ENCODE measurements at places on chromosomes 7 and 10.

DNA sequence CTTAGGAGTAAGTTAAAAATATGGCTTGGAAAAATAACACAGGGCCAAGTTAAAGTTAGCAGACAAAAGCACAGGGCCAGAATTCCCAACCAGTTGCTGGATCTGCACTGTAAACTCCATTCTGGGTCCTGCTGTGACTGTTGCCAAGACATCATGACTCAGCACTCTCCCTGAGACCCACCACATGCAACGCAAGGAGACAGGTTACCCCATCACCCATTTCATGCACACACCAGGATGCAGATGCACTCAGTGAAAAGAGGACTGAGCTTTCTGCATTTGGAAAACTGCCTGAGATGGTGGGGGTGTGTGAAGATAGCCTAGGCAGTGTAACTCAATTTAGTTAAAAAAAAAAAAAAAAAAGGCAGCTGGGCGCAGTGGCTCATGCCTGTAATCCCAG is 97.6 kb upstream of the ZNF438 start:
- DNase-seq, result no peak

- no peak for DNase-seq
These were observed 430.4 kb downstream of the NEBL start for GRCh38 chr10:20466731-20467130.

- no peak for DNase-seq
These were observed 490.8 kb upstream of the CELF2 start for GRCh38 chr10:10526846-10527245.

DNA sequence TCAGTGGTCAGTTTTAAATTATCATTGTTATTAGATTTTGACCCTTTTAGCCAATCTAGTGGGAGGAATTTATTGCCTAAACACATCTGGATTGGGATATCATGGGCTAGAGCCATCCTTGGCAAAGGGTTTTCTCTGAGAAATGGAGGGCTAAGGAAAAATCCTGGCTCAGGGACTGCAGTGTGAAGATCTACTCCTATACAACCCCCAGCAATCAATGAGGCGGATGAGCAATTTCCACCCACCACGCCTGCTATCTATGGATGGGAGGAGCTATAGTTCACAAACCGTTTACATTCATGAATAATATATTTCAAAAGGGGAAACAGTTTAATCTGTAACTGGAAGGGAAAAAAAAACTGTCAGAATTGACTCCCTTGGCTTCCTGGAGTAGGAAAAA is 2.7 kb downstream of the CAV1 start:
- DNase-seq, result no peak

- no peak for DNase-seq
These were observed 191.9 kb downstream of the ELFN1 start for GRCh38 chr7:1861799-1862458.

DNA sequence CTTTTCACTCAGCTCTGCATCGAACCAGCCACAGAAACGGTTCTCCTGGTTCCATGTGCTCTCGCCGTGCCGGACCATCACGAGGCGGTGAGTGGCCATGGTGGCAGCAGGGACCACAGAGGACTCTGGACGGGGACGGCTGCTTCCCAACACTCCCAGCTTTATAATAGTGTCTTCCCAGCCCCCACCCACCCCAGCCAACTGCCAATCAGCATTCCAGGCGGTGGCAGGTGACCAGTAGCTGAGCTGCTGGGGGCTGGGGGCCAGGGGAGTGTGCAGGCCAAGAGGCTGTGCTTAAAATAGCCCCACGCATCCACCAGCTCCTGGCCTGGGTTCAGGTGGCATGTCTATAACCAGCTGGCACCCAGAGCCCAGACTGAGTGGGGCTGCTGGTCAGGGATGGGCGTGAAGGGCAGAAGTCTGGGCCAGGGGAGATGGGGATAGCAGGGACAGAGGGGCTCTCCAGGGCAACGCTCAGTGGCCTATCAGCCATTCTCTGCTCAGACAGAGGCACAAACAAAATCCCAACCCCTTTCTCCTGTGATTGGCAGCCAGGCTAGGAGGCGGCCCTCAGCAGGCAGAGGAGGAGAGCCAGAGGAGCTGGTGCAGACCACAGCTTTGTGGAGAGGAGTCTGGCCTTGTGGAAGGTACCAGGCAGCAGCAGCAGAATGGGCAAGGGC is at the start of gene PGAM2:
TSS of gene PGAM2 (minus strand) at position 137 of the 680 bp plus-strand sequence. CDS start at position 99, 38 bp downstream.
- no peak for DNase-seq

- DNase-seq, result no peak
These were observed 84.6 kb downstream of the ZMYND11 start for GRCh38 chr10:219731-220472.

- no peak for DNase-seq
These were observed 3.2 kb downstream of the IMPDH1 start for GRCh38 chr7:128406314-128407232.

GRCh38 chr7:786472-787255 is 45.6 kb upstream of the SUN1 start:
- DNase-seq, result peak; percentile 37

DNA sequence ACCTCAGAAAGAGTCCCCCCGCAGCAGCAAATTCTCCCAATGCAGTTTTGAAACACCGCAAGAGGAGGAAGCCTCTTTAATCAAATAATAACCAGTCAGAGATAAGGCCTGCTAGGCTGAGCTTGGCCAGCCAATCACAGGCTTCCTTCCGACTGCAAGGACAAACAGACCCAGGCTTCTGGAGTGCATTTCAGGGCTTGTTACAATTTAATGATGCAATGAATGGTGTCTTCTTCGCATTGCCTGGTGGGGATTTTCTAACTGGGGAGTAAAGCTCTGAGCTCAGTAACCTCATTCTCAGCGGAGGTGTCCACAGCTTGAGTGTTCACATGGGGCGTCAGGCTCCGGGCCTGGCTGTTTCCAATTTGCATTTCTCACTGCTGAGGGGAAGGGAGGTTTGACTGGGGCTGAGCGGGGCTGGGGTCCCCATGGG is 31.8 kb upstream of the GPAM start:
- no peak for DNase-seq

- no peak for DNase-seq
These were observed 178.0 kb upstream of the IGFBP3 start for GRCh38 chr7:46099076-46099475.

DNA sequence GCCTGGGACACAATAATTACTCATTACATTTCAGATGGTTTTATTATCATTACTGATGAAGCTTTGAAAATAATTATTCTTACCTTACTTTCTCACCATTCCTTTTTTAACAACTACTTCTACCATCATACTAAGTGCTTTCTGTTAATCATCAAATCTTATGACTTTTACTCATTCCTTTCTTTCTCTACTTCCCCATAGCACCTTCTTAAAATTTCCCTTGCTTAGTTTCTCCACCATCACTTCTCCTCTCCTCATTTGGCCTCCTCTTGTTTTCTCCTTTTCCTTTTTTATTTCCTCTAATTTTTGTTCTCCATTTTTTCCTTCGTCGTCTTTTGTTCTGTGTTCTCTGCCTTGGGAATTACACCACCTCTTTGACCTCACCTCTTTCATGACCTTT is 303.2 kb upstream of the KAT6B start:
- DNase-seq, result no peak

GRCh38 chr7:55413442-55413841 is 48.3 kb downstream of the LANCL2 start:
- DNase-seq, result no peak

- no peak for DNase-seq
These were observed 67.9 kb downstream of the ADD3 start for GRCh38 chr10:110075686-110076085.

DNA sequence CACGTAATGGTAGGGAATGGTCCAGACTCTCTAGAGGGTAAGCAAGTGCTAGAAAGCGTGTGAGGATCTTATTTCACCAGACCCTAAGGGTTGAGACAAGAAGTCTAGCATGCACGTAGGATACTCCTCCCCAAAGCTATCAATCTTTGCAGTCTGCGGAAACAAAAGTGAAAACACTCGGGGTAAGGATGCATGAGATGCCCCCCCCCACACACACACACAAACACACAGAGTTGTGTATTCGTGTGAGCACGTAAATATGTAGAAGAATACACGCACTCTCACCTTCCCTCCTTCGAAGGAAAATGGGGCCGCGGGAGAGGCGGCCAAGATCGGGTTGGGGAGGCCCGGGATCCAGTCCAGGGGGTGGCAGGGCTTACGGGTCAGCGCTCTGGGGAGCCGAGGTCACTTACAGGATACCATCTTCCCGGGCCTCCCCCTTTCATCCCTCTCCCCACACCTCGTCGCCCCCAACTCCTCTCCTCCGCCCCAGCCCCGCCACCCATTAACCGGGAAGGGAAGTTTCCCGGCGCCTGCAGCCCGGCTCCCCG is 455 bp downstream of the CUL2 start:
- no peak for DNase-seq

- DNase-seq, result peak; percentile 23
These were observed 93.2 kb upstream of the KIF5B start for GRCh38 chr10:32149252-32149955.

GRCh38 chr7:27678617-27679260 is 16.1 kb upstream of the HIBADH start:
- DNase-seq, result no peak

DNA sequence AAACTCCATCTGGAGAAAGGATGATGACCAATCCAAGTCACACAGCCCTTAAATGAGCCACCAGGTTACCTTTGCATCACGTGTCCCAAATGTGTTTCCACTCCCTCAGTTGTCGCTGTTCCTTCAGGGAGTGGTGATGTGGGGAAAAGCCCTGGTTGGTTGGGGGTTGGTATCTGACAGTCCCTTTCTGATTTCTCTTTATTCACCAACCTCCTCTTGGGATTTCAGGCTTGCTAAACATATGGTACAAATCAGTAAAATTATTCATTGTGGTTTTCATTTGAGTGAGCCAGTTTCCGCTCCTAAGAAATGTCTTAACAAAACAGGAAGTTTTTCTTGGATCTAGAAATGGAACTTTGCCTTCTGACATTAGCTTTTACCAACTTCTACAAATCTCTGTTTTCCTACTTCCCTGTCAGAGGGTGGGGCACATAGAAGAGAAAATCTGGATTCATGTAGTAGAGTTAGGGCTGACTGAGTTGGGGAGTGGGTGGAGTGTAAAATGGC is 40.0 kb upstream of the KMT2E start:
- DNase-seq, result no peak

- no peak for DNase-seq
These were observed 11.2 kb upstream of the ARPC1A start for GRCh38 chr7:99314504-99314903.

- DNase-seq, result no peak
These were observed 12.4 kb downstream of the CALY start for GRCh38 chr10:133324198-133324792.

- no peak for DNase-seq
These were observed 66.6 kb downstream of the CUBN start for GRCh38 chr10:17062955-17063484.

- no peak for DNase-seq
These were observed 34.2 kb downstream of the PUS7 start for GRCh38 chr7:105487579-105488571.

- no peak for DNase-seq
These were observed 43.4 kb upstream of the GJD4 start for GRCh38 chr10:35561715-35562114.

DNA sequence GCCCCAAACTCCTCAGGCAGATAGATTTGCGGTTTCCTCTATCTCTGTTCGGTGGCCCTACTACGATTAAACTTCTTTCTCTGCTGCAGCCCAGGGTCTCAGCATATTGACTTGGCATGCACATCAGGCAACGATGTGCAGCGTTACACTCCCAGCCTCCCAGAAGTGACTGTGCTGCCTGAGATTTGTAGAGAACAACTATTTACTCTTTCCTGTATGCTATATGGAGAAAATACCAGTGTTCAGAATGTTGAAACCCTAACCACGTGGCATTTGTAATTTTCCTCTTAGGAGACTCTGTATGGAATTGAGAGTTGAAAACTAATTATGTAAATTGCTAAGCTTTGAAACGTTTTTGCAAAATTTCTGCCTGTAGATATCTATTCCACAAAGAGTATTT is 50.9 kb downstream of the GNAI1 start:
- DNase-seq, result no peak

GRCh38 chr7:5489991-5490536 is 66.4 kb upstream of the TNRC18 start:
- no peak for DNase-seq

DNA sequence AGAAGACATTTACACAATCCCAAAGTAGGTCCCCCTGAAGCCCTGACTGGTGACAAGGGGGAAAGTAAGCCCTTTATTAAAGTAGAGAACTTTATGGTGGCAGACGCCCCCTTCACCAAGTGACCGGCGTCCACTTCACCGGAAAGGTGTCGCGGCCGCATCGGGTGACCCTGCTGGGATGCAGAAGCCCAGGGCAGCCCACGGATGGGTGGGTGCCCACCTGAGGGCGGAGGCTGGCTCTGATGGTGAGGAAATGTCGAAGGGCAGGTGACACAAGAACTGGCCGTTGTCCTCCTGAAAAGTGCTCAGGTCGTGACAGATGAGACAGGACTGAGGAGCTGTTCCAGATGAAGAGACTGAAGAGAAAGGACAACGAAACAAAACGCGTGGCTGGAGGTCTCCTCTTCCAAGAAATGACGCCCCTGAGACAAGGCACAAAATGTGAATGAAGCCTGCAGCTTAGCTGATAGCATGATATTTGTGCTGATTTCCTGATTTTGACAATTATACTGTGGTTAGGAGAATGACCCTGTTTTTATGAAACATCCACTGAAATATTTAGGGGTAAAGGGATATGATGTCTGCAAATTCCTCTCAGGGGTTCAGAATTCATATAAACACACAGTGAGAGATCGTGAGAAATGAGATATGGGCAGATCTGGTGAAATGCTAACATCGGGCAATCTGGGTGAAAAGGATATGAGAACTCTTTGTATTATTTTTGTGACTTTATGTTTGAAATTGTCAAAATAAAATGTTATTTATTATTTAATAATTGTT is 123.9 kb downstream of the PRKAG2 start:
- DNase-seq, result no peak

- no peak for DNase-seq
These were observed 3.3 kb upstream of the THSD7A start for GRCh38 chr7:11835260-11835659.

DNA sequence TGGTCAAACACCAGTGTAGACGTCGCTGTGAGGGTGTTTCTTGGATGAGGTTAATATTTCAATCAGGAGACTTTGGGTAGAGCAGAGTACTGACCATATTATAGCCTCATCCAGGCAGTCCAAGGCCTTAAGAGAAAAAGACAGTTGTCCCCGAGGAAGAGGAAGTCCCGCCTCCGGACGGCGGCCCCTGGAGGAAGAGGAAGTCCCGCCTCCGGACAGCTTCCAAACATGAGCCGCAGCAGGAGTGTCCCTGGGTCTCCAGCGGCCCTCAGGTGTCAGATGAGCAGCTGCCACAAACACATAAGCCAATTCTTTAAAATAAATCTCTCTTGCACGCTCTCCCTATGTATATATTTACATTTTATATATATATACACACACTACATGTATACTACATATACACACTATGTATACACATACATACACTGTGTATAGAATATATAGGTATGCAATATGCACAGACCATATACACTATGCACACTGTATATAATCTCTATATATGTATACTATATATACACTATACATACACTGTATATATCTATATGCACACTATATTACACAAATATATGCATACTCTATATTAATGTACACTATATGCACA is 37.5 kb downstream of the PWWP2B start:
- DNase-seq, result no peak

- no peak for DNase-seq
These were observed 308.2 kb downstream of the AUTS2 start for GRCh38 chr7:69906283-69906995.

- DNase-seq, result peak; percentile 34
These were observed 124.0 kb downstream of the TMEM130 start for GRCh38 chr7:98745722-98746318.
